Stimulated activated CD4-positive, alpha-beta T cell treated with anti-CD3 and anti-CD28 coated beads, Interleukin-1b, Interleukin-23, amount 100 ng/mL, for 1 hour (primary cell): ENCODE measurements at places on chromosomes 4 and X.

GRCh38 chr4:1684506-1685234 lies 557 bp upstream of the FAM53A start:
- DNase-seq, result no peak

DNA sequence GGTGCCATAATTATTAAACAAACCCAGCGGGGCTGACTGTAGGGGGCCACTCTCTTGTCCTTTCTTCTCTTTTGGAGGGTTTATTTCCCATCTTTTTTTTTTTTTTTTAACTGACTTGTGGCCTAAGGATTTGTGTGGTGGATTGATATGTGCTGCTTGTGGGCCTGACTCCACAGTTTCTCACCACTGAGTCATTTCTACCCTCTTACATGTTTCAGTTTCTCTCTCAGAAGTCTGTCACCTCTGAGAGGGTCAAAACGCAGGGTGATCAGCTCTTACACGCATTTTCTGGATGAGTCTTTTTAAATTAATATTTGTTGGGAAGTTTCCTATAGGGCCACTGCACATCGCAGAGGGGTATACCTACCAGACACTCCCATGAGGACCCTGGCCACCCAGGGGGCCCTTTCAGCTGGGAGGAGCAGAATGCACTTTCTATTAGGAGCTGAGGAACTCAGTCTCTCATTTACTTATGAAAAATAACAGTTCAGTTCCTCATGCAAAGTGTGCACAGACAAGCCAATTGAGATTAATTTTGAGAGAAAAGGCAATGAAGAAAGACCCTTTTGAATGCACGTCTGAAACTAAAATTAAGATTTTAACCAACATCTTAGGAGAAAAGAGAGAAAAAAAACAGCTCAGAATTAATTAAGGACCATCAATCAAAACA lies 407.9 kb downstream of the TECRL start:
- no peak for DNase-seq

- no peak for DNase-seq
Observed at GRCh38 chr4:39525822-39526690, 1.2 kb downstream of the UGDH start.

- DNase-seq, result no peak
Observed at GRCh38 chrX:15221321-15221720, 48.6 kb downstream of the ASB9 start.

DNA sequence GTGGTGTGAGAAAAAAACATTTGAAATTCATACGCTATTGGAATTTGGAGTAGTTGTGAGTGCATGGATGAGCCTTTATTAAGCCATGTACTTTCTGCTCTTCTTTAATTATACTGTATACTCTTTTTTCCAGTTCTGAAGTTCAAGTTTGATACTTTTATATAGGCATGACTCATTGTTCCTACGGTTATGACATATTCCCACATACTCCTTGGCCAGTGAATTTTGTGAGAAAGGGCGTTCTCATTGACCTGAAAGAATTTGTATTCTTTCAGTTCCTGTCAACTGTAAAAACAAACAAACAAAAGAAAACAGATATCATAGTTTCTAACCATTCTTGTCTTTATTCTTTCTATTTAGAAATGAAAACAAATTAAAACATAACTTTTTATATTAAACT lies 407.3 kb downstream of the MAPK10 start:
- DNase-seq, result no peak

- DNase-seq, result no peak
Observed at GRCh38 chr4:126784966-126785580, 847.7 kb upstream of the INTU start.

- no peak for DNase-seq
Observed at GRCh38 chr4:161364681-161365080, 799.1 kb downstream of the FSTL5 start.
